Mucosa of gallbladder (tissue), 1 donor: ENCODE measurements at places on chromosomes 6 and 20. TPM values are rescaled to one million over a fixed set of nuclear protein-coding genes. Genes with fewer than 3 reads are reported as not detected.

Gene TBC1D32
- 8.4 TPM for total RNA-seq

GRCh38 chr6:45643126-45643525, 265.4 kb upstream of the SUPT3H start:
- no peak for DNase-seq

Gene CALHM4
- not detected for total RNA-seq

GRCh38 chr20:53839423-53840176, 230.8 kb downstream of the BCAS1 start:
- DNase-seq, result peak; percentile 38

DNA sequence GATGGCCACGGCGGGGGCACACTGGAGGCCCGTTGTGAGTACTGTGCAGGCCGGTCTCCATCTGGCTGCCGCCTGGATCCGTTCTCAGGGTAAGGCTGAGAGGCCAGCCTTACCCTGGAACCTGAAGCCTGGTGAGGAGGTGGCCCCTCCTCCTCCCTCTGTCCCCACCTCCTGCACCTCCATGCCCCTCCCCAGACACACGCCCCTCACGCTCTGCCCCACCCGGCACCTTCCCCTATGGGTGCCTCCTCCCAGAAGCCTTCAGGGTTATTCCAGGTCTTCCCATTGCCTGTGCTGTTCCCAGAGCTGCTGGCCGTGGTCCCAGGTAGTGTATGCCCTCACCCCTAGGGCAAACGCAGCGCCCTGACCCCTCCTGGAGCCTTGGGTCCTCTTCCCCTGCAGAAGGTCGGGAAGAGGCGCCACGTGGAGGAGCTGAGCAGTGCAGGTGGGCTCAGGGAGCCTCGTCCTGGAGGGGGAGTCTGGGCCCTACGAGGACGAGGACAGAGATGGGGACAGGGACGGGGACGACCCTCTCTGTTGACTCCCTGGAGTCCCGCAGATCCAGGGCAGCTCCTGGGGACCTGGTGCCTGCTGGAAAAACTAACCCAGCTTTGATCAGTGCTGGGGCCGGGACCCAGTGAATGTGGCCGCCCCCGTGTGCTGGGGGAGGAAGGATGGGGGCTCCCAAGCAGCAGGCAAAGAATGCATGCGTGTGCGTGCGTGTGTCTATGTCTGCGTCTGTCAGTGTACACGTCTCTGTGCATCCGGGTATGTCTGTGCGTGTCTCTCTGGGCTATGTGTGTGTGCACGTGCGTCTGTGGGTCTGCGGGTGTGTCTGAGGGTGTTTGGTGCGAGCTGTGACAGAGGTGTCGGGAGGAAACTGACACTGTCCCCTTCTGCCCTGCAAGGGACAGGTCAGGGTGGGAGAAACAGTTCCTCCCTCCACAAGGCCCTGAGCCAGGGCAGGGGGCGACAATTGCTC, 8.2 kb upstream of the HRH3 start:
- DNase-seq, result no peak

GRCh38 chr6:43728586-43728985, 41.0 kb upstream of the MRPS18A start:
- DNase-seq, result no peak

GRCh38 chr6:137342607-137343190, 123.5 kb upstream of the IFNGR1 start:
- DNase-seq, result no peak

Gene ULBP2
- total RNA-seq, result 0.14 TPM

Gene BPIFA1
- not detected for total RNA-seq

Gene SSTR4
- not detected for total RNA-seq

- no peak for DNase-seq
These were observed 170.9 kb downstream of the GJA10 start for GRCh38 chr6:90065173-90065572.
